Choroid plexus epithelial cell (primary cell): ENCODE measurements at places on chromosomes 4 and X.

GRCh38 chr4:125975861-125976397, 661.2 kb downstream of the FAT4 start:
- DNase-seq = no peak

DNA sequence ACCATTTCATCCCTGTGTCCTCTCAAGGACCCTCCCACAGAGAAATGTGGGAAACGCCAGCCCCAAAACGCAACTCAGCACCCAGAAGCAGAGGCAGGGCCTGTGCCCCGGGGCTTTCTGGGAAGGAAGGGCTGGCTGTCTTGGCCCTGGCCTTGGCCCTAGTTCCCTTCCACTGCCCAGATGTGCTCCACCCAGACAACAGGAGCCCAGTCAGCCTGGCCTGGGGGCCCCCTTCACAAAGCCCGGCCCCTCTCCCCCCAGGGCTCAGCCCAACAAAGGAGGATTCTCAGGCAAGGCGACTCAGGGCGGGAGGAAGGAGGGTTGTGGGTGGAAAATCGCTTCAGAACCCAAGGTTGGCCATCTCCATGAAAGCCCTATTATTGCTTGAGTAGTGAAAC, 82.5 kb downstream of the PJA1 start:
- DNase-seq = no peak

DNA sequence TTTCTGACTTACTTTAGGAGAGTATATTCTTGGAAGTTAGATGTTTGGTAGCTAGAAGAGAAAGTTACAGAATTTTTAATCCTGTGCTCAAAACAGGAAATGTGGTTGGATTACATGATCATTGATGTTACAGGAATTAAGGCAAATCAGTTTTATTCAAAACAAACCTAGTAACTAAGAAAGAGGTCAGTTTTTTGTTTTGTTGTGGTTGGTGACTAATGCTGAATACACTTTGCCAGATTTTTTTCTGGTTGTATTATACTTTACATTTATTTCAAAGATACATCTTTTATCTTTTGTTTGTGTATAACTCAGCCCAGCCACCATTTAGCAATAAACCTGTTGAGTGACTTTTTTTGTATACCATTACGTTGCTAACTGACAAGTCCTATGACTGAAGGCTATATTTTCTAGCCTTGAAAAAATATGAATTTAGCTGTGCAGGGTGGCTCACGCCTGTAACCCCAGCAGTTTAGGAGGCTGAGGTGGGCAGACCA, 116.7 kb downstream of the KLHL8 start:
- peak; percentile 88 for DNase-seq

GRCh38 chr4:83019794-83020494, 9.3 kb upstream of the LIN54 start:
- no peak for DNase-seq

DNA sequence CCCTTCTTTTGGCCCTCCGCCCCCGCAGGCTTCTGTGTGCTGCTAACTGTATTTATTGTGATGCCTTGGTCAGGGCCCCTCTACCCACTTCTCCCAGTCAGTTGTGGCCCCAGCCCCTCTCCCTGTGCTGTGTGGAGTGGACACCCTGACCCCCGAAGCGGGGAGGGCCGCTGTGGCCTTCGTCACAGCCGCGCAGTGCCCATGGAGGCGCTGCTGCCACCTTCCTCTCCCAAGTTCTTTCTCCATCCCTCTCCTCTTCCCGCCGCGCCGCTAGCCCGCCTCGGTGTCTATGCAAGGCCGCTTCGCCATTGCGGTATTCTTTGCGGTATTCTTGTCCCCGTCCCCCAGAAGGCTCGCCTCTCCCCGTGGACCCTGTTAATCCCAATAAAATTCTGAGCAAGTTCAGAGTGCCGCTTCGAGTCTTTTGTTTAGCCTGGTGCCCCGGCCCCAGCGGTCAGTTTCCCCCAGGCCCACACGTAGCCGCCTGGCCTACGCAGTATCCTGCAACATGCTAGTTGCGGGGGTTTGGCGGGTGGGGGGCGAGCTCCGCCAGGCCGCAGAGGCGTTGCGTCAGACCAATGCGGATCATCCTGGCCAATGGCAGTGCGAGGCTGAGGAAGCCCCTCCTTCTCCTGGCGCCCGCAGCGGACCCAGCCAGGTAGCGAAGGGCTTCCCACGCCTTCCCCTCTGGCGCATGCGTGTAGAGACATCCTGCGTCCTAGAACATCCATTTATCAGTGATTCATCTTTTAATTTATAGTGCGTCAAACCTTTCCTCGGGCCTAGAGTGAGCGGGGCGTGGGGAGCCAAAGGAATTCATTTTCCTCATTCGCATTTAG, 5.6 kb upstream of the KANTR start:
- peak; percentile 87 for DNase-seq

DNA sequence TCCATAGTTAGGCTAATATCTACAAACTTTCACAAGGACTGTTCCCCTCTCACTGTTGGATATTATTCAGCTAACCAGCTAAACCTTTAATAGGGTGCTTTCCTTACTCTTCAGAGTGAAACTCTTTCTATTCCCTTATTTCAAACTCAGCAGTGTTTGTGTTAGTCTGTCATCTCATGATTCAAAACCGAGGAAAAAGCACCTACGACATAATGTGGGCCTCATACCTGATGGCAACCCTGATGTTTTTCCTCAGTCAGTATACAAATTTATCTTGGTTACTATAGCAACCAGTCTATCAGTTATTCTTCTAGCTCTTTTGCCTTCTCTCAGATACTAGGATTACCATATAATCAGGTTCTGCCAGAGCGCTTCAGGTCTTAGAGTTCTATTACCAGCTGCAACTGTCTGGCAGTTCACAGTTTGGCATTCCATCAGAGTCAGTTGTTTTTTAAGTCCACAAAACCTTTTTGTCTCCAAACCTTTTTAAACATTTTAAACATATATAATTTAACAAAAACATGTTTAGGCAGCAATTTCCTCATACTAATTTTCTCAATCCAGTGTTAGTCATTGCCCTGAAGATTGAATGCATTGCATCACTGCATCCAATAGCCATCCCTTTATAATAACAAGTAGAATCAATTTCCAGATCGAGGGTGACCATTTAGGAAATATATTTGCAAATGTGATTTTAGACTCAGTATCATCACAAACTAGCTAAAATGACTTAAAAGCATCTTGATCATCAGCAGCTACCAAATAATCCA, 7.4 kb downstream of the WDR44 start:
- DNase-seq = peak; percentile 22

GRCh38 chrX:39377773-39378172, 576.5 kb downstream of the MID1IP1 start:
- no peak for DNase-seq

GRCh38 chr4:141006242-141006802, 126.9 kb downstream of the RNF150 start:
- DNase-seq = no peak

DNA sequence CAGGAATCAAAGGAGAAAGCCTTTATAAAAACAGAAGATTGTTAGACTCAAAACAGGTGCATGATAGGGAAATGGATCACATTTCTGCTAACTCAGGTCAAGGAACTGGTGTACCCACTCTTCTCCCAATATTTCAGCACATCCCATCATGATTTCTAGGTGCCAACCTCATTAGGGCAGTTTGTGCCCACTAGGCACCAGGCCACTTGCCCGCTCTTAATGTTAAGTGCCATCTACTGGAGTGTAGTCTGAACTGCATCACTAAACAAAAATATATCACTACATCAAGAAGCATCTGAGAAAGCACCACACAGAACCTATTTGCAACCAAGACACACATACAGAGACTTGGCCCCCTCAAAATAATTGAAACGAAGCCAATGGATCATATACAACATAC, 140.4 kb upstream of the GRID2 start:
- DNase-seq = peak; percentile 17

GRCh38 chrX:75067931-75068330, 88.2 kb downstream of the ABCB7 start:
- peak; percentile 17 for DNase-seq

DNA sequence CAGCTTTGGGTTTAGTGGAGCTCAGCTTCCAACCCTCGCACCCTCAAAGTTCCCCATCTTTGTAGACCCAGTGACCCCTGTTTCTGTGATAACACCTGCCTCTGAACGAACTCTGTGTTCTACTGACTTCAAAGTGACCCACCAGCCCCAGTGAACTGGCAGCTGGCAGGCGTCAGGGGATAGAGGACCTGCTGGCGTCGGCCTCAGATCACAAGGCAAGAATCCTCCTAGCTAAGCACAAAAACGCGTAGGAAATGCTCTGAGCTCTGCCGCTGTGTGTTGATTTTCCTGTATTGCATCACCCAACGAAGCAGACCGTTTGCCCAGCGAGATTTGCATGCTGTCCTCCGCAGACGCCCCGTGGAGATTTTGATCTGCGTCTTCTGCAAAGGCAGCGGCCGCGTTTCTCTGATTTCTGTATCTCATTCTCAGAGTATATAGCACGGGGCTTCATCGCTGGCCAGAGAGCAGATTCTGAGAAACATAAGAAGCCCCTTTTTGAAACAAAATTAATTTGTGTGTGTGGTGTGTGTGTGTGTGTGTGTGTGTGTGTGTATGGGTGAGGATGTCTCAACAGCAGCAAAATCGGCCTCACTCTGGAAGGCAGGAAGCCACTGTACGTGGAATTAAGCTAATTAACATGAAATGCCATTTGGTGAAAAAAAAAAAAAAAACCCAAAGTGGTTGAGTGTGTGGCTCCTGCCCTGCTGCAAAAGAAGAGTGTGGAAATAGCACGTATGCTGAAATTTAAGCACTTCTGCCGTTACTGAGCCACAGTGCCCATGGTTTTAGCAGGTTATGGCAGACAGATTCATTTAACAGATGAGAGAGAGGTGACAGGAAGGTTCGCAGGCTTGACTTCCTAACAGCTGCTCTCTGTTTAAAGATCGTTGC, 29.2 kb upstream of the ASMTL start:
- peak; percentile 97 for DNase-seq

DNA sequence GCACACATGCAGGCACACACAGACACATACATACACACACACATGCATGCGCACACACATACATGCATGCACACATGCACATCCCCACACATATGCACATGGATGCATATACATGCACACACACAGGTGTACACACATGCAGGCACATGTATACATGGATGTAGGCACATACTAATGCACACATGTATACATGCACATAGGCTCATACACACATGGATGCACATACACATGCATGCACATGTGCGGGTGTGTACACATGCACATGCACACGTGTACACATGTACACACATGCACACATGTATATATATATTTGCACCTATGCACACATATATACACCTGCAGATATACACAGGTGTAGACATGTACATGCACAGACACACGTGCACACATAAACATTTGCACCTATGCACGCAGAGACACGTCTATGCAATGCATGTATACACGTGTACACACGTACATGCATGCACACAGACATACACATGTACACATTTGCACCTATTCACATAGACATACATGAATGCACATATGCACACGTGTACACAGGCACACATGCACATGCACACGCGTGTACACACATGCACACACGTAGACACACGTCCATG, 4.0 kb downstream of the PLCXD1 start:
- no peak for DNase-seq

DNA sequence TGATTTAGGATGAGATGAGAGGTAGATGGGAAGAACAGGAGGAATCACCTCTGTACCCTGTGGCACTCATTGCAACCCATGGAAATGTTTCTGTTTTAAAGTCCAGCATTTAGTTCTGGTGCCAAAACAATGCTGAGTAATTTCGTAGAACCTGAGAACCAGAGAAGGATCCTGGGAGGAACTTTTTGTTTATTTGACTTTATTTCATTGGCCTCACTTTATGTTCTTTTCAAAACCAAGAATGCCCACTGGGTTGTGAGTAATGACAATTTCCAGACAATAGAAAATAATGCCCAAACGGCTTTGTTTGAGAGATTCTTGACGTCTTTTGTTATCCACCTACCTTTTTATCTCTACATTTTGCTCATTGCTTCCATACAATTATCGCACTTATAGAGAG, 111.3 kb downstream of the SHROOM3 start:
- no peak for DNase-seq

DNA sequence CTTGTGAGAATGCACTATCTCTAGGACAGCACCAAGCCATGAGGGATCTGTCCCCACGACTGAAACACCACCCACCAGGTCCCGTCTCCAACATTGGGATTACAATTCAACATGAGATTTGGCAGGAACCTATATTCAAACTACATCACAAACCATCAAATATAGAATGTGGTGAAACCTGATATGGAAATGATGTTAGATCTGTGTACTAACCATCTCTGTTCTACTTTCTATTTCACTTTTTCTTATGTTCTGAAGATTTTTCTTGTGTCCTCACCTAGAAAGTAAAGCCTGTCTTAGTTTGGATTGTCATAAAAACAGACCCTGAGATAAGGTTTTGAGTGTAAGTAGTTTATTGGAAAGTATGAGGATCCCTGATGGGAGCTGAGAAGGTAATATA, 37.8 kb upstream of the TACR3 start:
- DNase-seq = no peak

DNA sequence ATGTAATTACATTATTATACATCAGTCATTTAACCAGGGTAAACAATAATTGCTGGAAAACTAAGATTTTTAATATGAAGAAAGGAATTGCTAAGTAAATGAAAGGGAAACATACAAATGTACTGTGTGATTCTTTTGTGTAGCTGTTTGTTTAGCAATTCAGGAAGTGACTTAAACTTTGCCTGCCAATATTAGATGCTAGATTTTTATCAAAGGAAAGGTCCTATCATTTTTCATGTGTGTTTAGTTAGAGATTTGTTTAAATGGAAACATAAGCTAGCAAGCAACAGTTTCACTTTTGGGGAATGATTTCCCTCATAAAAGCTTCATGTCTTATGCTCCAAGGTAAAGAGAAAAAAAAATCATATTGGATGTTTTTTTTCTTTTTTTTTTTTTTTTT, 95.1 kb upstream of the LIMCH1 start:
- DNase-seq = no peak

DNA sequence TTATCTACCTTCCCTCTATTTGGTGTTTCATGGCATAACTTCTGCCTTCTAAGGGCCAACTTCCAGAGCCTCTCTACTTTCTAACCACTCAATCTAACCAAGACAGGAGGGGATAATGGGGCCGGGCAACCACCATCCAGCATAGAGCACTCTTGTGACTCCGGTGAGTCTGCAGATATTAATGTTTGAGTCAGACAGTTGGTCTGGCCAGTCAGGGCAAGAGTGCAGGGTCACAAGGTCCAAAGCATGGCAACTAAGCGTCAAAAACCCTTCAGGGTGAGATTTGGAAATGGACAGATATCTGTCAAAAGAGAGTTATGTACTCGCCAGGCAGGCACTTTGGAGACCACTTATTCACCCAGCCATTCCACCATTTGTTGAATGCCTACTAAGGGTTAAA, 105.0 kb downstream of the PALLD start:
- DNase-seq = no peak
